Activated CD8-positive, alpha-beta memory T cell treated with anti-CD3 and anti-CD28 coated beads for 4 hours (primary cell): ENCODE measurements at places on chromosomes 2 and 18.

DNA sequence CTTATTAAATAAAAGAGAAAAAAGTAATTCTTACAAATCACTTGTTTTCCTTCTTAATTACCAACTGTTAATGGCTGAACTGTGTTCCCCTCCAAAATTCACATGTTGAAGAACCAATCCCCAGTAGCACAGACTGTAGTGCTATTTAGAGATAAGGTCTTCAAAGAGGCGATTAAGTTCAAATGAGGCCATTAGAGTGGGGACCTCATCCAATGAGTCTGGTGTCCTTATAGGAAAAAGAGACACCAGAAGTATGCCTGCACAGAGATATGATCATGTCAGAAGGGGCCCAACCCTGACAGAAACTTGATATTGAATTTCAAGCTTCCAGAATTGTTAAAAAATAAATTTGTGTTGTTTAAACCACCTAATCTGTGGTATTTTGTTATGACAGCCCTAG lies 89.8 kb downstream of the MEMO1 start:
- DNase-seq, result no peak

DNA sequence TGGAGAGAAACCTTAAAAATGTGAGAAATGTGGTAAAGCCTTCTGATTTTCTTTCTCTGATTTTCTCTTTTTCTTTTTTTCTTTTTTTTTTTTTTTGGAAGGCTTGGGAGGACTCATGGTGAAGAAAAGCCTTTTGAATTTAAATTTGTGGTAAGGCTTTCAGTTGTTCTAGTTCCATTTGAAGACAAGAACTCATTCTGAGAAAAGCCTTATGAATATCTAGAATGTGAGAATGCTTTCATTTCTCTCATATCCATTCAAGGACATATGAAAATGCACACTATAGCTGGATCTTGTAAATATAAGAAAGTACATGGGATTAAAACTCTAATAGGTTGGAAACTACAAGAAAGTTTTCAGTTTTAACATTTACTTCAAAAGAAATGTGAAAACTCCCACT lies 1045.2 kb upstream of the NRXN1 start:
- DNase-seq, result no peak

GRCh38 chr2:233689031-233689430 lies 3.7 kb upstream of the UGT1A6 start:
- DNase-seq, result no peak

GRCh38 chr2:195017890-195018289 lies 639.1 kb upstream of the SLC39A10 start:
- no peak for DNase-seq

- no peak for DNase-seq
Measured at GRCh38 chr2:20456116-20456571, 9.3 kb downstream of the RHOB start.

GRCh38 chr2:140586379-140586778 lies 1544.4 kb downstream of the LRP1B start:
- no peak for DNase-seq

DNA sequence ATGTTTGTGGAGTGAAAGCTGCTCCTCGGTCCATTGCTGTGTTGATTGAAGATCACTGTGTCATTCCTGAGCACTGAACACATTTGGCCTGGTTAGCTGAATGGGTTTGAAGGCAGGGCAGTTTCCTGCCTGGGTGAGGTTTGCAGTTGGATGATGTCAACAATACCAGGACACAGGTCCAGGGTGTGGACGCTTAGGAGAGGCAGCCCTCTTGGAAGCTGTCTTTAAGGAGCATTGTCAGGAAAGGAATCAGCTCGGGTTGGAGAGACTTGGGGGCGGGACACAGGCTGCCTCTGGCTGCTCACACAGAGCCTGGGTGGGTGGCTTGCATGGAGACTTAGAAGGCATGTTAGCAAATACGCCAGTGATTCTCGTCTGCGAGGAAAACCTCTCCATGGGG lies 237.7 kb downstream of the SEPTIN10 start:
- DNase-seq, result no peak

DNA sequence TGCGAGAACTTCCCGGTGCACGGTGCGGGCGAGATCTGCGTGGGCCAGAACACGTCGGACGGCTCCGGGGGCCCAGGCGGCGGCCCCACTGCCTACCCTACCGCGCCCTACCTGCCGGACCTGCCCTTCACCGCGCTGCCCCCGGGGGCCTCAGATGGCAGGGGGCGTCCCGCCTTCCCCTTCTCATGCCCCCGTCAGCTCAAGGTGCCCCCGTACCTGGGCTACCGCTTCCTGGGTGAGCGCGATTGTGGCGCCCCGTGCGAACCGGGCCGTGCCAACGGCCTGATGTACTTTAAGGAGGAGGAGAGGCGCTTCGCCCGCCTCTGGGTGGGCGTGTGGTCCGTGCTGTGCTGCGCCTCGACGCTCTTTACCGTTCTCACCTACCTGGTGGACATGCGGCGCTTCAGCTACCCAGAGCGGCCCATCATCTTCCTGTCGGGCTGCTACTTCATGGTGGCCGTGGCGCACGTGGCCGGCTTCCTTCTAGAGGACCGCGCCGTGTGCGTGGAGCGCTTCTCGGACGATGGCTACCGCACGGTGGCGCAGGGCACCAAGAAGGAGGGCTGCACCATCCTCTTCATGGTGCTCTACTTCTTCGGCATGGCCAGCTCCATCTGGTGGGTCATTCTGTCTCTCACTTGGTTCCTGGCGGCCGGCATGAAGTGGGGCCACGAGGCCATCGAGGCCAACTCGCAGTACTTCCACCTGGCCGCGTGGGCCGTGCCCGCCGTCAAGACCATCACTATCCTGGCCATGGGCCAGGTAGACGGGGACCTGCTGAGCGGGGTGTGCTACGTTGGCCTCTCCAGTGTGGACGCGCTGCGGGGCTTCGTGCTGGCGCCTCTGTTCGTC lies 1.7 kb downstream of the FZD7 start:
- DNase-seq, result no peak

GRCh38 chr2:217981971-217982370 lies 20.8 kb downstream of the TNS1 start:
- DNase-seq, result no peak

- DNase-seq, result no peak
Measured at GRCh38 chr2:190379249-190379964, 28.7 kb upstream of the MFSD6 start.
